NCI-H2171 treated with DMSO at 0.1 percent for 48 hours (cell line): ENCODE measurements at places on chromosomes 13 and 19.

- no peak for DNase-seq
Measured at GRCh38 chr13:29484796-29485195, 110.7 kb downstream of the SLC7A1 start.

DNA sequence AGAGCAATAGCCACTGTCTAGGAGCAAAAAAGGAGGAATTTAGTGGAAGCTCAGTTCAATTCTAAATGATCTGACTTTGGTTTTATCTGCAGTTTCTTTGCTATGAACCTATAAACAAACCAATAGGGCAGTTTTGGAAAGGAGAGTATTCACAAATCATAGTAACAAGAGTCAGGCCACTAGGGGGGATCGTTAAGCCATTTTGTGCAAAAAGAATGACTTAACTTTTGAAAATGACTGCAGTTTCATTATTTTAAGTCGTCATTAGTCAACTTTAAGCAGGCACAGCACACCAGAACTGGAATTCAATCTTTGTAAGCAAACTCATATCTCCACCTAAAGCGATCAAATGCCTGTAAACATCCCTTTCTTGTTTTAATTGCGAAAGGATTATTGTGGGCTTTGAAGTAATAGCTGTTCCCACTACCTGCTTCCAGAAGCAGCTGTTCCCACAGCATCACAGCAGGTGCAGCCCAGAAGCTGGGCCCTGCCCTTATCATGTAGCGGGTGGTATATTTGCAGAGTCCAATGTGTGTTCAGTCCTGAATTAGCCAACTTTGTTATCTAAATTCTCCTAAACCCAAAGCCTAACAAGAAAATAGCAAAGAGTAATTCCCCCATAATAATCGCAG is 51.5 kb downstream of the SOX21 start:
- DNase-seq, result peak; percentile 54

GRCh38 chr13:82370316-82370715 is 1512.0 kb downstream of the SLITRK1 start:
- DNase-seq, result no peak

GRCh38 chr13:43129511-43130110 is 106.2 kb downstream of the DNAJC15 start:
- no peak for DNase-seq

GRCh38 chr19:43524922-43525835 is 1.8 kb downstream of the ETHE1 start:
- DNase-seq, result no peak

DNA sequence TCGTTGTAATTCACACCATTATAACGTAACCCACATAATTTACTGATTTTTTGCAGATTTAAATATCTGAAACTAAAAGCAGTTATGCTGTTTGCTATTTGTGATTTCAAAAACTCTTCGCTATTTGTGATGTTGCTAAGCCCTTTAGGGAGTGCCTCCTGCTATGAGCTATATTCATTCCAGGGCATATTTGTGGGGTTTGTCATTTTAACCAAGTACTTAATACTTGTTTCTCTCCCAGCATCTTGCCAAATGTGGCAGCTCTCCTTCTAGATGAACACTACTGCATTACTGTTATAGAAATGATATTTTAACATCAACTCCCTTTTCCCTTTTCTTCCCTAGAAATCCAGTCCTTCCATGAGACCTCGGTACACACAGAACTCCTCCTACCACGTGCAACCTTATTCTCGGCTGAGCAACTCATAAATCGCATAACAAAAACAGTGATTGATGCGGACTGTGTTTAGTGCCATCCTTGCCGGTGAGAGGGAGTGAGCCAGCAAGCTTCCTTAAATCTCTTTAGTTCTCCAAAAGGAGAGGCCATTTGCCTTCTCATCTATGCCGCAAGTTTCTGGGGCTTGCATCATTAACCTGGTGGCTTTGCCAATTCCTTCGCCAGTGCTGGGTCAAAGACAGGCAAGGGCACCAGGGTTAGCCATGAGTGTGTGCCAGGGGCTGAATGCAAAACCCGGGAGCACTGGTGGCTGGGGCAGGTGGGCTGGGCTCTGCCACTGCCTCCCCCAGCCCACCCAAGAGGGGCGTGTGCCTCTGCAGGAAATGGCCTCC is 33.4 kb downstream of the RFX2 start:
- no peak for DNase-seq

- no peak for DNase-seq
Measured at GRCh38 chr19:7932276-7932929, 6.5 kb upstream of the CTXN1 start.

DNA sequence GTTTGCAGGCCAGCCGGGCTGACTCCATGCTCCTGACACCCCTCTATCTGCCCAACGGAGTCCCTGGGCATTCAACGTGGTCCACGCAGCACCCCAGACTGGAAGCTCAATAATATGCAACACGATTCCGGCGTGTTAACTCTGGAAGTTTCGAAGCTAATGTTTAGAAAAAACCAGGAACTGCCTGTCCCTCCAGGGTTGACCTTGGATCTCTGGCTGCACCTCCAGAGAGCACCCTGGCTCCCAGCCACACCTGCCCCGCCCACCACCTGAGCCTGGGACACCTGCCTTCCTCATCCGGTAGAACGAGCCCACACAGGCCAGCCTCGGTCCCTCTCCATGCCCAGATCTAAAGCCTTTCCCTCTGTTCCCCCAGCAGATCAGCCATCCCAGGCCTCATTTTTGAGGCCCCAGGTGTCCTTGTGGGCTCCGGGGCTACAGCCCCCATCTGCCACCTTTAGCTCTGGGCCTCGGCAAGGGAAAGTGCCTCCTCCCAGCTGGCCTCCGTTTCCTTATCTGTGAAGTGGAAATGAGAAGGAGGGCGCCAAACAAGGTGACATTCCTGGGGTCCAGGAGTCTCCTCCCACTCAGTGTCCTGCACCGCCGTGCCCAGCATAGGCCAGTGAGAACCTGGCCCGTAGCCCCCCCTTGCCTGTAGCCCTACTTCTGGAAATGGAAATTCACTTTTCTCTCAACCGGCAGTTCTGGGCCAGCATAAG is 38.7 kb downstream of the KLF2 start:
- DNase-seq, result peak; percentile 47

GRCh38 chr13:48866249-48866648 is 109.5 kb upstream of the FNDC3A start:
- DNase-seq, result no peak

- no peak for DNase-seq
Measured at GRCh38 chr13:112892426-112893206, 76.4 kb upstream of the MCF2L start.

DNA sequence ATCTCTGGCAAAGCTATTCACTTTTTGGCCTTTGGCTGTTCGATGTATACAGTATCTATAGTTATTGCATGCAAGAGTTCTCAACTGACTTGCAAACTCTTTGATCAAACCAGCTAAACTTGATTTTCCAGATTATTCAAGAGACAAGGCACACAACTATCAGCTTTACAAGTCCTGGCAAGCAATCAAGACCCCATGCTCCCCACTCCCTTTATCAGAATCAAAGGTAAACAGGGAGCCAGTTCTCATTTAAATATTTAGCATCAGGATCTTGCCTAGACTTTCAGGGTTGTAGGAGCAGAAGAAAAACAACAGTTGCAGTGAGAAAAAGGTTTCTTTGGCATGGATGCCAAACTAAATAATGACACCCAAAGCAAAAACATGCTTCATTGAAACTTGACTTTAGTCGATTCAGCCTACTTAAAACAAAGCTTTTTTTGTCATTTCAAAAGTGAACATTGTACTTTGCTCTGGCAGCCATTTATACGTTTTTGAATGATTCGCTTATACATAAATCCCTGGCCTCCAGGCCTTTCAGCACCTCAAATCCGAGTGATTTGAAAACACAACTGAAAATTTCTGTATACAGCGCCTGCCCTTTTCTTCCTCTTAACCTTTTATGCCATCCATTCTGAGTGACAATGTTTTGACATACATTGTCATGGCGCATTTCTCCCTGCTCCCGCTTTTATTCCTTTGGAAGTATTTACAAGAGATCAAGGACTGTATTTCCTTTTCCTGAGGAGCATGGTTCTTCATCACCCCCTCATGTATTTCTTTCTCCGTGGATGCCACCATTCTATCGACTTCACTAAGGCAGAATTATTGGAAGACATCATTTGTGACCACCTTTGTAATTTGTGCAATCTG is 340.8 kb downstream of the KLF5 start:
- no peak for DNase-seq

DNA sequence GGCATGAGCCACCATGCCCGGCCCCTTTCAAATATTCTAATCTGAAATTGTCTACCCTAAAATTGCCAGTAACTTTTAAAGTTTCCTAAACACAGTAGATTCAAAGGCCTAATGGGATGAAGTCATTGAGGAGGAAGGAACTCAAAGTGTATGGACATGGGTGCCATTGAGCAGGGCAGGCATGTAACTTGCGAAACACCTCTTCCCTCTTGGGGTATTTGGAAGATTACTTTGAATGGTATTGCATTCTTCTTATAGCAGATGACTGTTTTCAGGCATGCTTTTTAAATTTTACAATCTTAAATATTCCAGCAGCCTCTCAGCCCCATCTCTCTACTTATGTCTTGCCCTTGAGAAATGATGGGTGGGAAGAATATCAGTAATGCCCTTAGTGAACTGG is 21.0 kb downstream of the TM9SF2 start:
- DNase-seq, result no peak

DNA sequence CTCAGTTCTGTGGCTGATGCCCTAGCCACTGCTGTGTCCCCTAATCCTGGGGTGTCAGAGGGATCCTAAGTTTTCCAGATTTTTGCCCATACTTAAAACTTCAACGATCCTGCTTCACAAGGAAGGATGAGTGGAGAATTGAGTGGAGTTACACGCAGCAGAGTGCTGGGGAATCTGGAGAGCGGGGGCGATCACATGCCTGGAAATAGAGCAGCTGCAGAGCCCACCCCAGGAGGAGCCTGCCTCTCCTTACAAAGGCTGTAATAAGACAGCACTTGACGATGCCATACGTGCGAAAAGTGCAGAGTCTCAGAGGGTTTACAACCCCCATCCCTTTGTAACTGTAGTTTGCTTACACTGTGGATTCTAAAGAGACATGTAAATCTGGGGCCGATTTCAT is 40.6 kb downstream of the SUGP2 start:
- no peak for DNase-seq

DNA sequence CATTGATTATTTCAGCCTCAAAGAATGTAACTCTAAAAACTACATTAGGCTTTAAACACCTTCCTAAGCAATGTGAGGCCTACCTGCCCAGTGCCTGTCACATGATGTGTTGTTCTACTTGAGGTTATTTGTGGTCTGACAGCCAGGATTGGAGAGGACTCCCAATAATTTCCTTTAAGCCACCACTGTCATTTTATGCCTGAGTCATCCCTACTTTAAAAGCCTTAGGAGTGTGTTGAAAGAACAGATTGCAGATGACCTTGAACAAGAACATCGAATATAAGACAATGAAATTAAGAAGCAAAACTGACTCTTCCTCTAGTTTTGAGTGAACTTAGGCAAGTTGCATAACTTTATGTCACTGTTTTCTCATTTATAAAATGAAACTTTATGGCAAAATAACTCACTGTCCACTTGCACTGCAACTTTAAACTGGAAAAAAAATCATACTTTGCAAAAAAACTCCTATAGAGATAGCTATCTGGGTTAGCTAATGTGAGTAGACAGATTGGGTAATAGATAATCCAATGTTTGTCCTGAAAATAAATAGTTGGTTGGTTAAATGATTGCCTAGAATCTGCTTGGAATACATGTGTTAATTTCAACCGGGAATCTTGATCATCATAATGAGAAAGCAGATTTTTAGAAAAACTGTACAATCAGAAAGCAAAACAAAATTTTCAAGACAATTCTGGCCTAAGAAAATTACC is 361.2 kb downstream of the SUCLA2 start:
- DNase-seq, result no peak

DNA sequence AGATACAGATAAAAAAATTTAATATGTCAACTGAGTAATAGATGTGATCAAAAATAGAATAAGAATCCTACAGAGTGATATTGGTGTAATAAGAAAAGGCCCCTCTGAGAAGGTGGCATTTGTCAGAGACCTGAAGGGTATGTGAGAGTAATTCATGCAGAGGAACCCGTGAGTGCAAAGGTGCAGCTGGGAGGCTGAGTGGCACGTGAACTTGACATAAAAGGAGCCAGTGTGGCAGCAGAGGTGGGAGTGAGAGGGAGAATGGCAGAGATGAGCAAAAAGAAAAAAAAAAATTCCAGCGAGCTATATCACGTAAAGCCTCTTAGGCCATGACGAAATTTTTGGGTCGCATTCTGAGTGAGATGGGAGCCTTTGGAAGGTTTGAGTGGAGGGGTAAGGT is 588.9 kb downstream of the KCTD12 start:
- peak; percentile 74 for DNase-seq

DNA sequence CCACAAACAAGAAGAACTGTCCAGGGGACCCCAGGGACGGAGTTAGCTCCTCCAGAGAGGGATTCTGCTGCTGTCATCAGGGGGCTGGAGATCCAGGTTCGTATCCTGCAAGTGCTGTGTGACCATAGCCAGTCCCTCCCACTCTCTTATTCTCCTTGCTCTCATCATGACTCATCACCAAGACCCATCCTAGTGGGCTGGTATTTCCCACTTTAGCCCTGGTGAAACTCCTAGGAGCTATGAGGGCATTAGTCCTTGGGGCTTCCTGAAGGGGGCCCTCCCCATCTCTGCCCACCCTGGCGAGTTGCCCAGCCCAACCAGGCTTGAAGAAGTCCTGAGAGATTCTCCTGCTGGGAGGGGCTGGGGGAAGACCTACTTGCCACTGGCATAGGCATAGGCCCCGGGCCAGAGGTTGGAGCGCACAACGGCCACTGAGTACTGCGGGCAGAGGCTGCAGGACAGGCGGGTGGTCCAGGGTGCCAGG is 7.5 kb upstream of the DMWD start:
- no peak for DNase-seq

DNA sequence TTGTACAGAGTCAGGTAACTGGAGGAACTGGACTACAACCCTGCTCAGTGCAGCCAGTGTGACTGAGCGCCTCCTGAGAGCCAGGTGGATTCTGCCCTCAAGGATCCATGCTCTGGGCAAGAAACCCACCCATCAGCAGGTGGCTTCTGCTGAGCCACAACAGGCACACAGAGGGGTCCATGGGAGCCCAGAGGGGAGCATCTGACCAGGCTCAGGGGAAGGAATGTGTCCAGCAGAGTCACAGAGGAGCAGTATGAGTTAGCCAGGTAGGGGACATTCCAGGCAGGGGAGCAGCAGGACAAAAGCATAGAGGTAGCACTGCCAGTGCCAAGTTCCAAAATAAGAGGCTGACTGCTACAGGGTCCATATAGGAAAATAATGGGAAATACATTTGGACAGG is 19.9 kb downstream of the DHRS12 start:
- no peak for DNase-seq

DNA sequence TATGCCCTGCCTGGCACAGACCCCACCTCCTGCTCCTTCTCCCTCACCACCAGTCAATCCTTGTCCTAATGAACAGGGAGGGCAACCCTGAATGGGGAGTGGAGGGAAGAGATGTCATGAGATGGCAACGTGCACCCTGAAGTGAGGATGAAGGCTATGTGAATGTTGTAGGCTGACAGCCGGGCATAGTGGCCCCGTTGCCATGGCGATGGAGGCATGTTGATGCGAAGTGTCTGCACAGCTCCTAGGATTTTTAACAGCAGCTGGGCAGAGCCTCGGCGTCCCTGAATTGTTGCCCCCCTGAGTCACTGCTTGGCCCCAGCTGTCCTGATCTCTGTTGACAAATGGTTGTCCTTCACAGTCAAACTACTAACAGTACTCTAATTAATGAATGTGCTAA is 4.8 kb upstream of the ALOX5AP start:
- DNase-seq, result peak; percentile 59

GRCh38 chr19:27652281-27652680 is 1560.7 kb downstream of the UQCRFS1 start:
- DNase-seq, result no peak
